ENCODE measurements at places on chromosomes 5 and 9.

GRCh38 chr9:134722120-134722701, 80.6 kb downstream of the COL5A1 start:
- DNase-seq = no peak

- DNase-seq = peak; percentile 64
Observed at GRCh38 chr9:96483733-96484390, 33.9 kb downstream of the HABP4 start.

DNA sequence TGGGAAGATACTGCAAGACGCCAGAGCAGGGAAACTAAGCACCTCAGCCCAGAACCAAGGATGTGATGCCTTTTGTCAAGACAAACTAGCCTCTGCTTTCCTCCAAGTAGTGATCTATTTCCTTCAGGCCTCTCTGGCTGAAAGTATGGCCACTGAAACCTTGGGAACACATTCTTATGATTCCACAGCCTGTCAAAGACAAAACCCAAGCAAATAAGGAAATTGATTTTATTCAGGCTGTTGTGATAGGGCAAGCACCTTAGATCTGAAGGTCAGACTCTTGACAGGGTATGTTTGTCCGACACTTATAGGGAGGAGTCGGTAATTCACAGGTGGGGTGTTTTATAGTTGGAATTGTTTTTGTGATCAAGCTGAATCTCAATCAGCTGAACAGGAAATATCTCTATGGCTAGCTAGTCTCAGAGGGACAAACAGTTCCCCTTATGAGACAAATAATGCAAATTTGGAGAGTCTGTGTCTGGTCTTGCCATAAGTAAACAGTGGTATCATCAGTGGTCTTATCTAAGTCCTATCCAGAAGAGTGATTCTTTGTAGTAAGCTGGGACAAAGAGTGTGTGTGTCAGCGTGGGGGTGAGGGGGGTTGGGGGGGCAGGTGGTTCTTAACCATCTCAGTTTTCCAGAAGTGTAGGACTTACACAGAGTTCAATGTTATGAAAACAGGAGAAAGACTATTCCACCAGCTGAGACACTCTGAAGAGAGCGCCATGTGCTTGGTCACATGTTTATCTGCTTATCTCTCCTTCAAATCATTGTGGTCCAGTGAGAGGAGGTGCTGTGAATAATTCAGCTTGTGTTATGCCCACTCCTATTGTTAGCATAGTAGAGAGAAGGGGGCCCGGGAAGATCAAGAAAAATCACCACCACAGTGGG, 6.7 kb upstream of the ZCCHC10 start:
- DNase-seq = no peak

DNA sequence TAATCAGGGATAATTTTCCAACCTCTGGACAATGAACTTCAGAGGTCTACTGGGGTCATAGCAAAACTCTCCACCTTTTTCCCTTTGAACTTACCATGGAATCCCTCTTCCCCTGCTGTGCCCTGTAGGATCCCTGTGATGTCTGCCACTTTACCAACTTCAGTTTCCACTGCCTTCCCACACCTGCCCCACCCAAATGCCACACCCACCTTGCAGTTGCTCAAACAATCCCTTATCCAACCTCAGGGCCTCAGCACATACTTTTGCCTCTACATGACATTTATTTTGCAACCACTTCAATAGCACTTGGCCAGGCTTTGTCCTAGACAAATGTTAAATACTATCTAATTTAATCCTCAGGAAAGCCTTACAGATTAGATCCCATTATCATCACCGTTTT, 463.7 kb upstream of the WWC1 start:
- DNase-seq = no peak

- peak; percentile 54 for DNase-seq
Observed at GRCh38 chr5:14685757-14686156, 21.2 kb downstream of the OTULIN start.

Data from suppressor macrophage (primary cell).